Osteoblast (primary cell): ENCODE measurements at places on chromosomes 1 and 21. TPM values are rescaled to one million over a fixed set of nuclear protein-coding genes. Genes with fewer than 3 reads are reported as not detected.

DNA sequence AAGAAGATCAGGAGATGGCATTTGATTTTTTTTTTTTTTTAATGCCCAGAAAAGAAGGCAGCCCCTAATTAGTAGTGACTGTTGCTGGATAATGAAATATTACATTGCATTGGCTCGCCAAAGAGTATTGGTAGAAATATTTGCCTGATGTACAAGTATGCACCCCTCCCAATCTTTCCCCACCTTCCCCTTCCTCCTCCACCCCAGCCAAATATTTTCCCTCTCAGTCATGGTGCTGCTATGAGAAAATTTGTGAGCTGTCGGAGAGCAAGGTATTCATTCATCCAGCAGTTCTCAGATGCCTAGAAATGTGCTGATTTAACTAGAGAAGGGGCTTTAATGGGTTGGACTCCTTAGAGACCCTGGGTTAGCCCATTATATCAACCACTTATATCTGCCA is 50.5 kb upstream of the IKBKE start:
- DNase-seq: peak; percentile 61

TMEM61 gene
- total RNA-seq: not detected in 2 replicates

GRCh38 chr1:225685476-225686176 is 32.7 kb upstream of the ENAH start:
- peak; percentile 78 for DNase-seq

PSRC1 gene
- 5.4 and 5.9 TPM in 2 replicates for total RNA-seq
